ENCODE measurements at places on chromosomes 6 and 20.

DNA sequence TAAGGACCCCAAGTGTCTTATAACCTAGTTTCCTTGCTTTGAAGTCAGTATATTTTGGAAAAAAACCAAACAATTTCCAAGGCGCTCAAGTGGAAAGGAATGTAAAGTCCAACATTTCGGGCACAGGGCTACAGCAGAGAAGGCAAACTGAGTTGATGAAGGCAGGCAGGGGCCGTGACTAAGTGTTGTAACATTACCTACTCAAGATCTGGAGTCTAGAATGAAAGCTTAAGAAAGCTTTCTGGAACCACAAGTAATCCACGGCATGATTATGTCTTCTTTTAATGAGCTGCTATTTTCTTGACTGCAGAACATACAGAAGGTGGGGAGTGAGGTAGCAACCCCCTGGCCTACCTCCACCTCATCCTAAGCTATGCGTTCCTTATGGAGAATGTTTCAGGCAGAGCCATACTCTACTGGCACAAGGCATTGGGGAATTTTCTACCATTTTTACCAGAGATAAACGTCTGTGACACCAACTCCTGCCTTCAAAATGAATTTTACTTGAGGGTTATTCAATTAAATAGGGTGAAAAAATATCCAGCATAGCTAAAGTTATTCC, 4.3 kb downstream of the PPP1R10 start:
- DNase-seq, result peak; percentile 56

- DNase-seq, result peak; percentile 55
Measured at GRCh38 chr6:159217595-159218275, 48.5 kb downstream of the FNDC1 start.

- DNase-seq, result no peak
Measured at GRCh38 chr20:24676978-24677370, 207.5 kb downstream of the SYNDIG1 start.

GRCh38 chr6:161548713-161549296, 274.9 kb upstream of the AGPAT4 start:
- DNase-seq, result no peak

GRCh38 chr6:105587349-105588122, 184.7 kb upstream of the PREP start:
- DNase-seq, result peak; percentile 76

DNA sequence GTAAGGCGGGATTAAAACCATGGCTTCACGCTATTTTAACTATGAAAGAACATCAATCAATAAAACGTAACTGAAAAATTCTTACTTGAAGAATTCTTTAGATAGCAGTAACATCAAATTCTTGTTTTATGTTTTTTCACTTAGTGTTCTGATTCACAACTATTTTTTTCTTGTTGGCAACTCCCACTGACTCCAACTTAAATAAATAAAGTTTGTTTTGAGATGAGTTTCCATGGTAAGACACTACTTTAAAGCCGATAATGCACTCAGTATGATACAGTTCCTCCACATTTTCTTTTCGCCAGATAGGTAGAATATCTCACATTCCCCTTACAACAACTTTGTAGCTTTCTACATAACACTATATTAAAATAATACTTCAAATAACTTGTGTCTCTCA, 33.1 kb upstream of the CNKSR3 start:
- peak; percentile 38 for DNase-seq

DNA sequence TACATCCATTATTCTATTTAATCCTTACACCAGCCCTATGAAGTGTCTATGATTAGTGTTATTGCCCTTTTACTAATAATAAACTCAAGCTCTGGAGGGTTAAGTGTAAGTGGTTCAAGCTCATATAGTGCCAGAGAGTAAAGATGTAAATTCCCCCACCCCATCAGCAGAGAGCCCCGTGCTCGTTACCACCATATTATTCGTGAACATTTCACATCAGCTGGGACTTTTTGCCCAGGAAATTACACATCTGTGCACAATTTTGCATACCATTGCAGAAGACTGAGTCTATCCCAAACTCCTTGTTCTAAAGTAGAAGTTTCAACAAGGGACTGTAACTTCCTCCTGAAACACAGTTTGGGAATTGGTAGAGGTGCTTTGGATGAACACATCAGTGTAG, 220.1 kb downstream of the BCAS1 start:
- no peak for DNase-seq

- no peak for DNase-seq
Measured at GRCh38 chr6:92433911-92434310, 985.4 kb downstream of the EPHA7 start.

DNA sequence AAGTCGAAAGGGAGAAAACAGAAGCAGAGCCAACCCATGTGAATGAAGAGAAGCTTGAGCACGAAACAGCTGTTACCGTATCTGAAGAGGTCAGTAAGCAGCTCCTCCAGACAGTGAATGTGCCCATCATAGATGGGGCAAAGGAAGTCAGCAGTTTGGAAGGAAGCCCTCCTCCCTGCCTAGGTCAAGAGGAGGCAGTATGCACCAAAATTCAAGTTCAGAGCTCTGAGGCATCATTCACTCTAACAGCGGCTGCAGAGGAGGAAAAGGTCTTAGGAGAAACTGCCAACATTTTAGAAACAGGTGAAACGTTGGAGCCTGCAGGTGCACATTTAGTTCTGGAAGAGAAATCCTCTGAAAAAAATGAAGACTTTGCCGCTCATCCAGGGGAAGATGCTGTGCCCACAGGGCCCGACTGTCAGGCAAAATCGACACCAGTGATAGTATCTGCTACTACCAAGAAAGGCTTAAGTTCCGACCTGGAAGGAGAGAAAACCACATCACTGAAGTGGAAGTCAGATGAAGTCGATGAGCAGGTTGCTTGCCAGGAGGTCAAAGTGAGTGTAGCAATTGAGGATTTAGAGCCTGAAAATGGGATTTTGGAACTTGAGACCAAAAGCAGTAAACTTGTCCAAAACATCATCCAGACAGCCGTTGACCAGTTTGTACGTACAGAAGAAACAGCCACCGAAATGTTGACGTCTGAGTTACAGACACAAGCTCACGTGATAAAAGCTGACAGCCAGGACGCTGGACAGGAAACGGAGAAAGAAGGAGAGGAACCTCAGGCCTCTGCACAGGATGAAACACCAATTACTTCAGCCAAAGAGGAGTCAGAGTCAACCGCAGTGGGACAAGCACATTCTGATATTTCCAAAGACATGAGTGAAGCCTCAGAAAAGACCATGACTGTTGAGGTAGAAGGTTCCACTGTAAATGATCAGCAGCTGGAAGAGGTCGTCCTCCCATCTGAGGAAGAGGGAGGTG, 38.7 kb downstream of the ZBTB2 start:
- DNase-seq, result no peak

GRCh38 chr6:170555305-170555704, 1.1 kb downstream of the TBP start:
- DNase-seq, result no peak

- DNase-seq, result no peak
Measured at GRCh38 chr6:49806145-49806544, 19.1 kb upstream of the PGK2 start.

DNA sequence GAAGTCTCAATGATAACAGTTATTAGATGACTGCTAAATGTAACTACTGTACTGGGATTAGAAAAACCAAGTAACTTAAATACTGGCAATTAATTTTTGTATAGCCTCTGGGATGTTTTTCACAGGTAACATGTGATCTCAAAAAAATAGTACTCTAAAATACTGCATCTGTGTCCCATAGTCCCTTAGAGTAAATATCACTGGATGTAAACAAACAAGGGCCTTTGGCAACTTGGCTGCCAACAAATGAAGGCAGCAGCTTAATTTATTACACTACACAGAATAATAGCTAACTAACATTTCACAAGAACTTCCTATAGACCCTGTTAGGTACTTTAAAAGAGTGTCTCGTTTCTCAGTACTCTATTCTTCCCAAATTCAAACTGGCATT, 14.0 kb downstream of the ARHGAP18 start:
- no peak for DNase-seq

DNA sequence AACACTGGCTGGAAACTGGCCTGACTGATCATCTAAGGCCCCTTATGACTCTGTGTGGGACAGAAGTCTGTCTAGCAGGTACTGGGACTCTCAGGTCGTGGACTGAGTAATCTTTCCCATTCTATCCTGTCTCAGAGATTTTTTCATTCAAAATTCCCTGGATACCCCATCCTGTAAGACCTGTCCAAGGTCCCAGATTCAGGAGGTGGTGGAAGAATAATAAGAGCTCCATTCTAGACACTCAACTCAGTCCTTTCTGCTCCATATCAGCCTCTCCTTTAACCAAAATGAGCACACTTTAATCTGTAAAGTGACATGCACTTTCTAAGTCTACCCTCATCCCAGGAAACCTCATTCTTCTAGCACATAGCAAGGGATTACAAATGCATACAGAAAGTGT, 82.5 kb upstream of the MRPS10 start:
- no peak for DNase-seq

DNA sequence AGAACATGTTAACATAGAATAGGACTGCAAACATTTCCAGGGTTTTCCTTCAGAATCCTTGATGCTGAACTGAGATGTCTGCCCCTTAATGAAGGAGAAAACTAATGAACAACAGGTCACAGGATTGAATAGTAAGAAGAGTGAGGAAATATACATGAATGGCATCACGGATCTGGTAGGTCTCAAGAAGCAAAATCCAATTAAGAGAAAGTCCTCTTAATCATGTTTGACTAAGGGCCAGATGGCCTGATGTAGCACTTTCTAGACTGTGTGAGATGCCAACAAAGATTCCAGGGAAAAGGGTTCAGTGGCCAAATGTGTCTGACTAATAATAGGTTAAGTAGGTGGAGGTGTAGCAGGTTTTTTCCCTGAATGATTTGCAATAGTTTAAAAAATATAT, 13.7 kb upstream of the SHPRH start:
- no peak for DNase-seq

- no peak for DNase-seq
Measured at GRCh38 chr20:6651561-6651960, 115.9 kb upstream of the BMP2 start.

- DNase-seq, result peak; percentile 68
Measured at GRCh38 chr6:125940247-125941041, 16.1 kb upstream of the HINT3 start.

Measured in fibroblast of skin of scalp (primary cell).